ENCODE measurements at places on chromosomes 2 and 18.

- DNase-seq = no peak
Observed at GRCh38 chr2:172736424-172737174, 954 bp downstream of the RAPGEF4 start.

DNA sequence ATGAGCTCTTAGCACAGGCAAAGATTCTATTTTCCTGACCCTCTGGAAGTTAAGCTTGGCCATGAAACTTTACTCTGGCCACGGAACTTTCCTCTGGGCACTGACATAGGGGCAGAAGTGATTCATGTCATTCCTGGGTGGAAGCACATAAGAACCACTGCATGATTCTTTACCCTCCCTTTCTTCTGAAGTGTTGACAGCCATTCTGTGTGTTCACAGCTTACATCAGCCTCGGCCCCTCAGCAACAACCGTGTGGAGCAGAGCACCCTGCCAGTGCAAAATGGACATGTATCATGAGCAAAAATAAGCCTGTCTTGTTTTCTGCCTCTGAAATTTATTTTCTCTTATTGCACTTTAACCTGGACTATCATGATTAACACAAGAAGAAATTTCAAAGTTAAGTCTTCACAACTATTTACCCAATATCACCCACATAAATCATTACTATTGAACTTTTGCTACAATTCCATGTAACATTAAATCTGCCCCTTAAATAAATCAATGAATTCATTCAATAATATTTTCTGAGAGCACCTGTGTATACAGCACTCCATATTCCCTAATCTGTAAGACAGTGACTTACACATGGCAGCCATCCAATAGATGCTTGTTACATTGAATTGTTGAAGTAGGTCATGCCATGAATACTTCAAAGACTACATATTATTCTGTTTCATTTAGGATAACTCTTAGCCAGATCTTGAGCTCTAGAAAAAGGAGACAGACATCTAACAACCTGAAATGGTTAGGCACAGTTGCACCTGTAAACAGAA lies 531.9 kb downstream of the IRS1 start:
- DNase-seq = no peak

DNA sequence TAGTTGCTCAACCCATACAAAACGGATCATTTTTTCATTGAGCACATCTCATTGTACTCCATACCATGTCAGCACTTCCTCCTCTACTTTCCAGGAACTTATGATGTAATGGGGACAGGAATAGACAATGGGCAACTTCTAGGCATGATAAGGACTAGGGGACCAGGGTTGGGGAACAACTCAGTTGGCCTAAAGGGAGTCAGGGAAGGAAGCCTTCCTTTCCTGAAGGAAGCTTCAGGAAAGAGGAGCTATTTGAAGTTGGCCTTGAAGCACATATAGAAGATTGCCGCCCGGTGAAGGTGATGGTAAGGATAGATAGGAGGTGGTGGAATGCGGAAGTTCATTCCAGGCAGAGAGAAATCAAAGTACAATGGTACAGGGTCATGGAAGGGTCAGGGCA lies 283.9 kb downstream of the SLC8A1 start:
- no peak for DNase-seq

DNA sequence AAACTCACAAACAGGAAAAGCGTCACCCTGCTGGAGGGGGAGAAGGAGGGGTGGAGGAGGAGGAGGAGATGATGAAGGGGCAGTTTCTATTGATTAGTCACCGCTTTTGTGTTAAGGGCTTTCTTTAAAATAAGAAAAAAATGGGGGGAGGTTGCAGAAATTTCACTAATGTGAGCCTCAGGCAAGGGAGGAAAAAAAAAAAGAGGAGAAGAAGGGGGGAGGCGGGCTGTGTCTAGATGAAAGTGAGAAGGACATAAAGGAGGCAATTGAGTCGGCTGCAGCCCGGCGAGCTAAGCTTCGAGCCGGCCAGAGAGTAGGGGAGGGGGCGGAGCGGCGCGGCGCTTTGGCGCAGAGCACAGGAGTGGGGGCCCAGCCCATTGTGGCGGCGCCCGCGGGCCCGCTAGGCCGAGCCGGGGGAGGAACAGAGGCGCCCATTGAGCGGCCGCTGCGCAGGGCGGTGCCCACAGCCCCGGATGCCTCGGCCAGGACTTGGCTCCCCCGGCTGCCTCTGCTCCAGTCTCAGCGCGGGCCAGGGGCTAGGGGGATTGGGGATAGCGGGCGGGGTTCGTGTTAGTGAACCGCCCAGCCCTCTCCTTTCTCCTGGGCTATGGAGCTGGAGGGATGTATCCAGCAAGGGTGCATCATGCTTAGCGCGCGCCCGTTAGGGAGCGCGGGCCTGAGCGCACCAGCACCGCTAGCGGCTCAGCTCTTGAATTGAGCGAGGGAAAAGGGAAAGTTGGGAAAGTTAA lies 7.9 kb downstream of the PAX3 start:
- peak; percentile 75 for DNase-seq

DNA sequence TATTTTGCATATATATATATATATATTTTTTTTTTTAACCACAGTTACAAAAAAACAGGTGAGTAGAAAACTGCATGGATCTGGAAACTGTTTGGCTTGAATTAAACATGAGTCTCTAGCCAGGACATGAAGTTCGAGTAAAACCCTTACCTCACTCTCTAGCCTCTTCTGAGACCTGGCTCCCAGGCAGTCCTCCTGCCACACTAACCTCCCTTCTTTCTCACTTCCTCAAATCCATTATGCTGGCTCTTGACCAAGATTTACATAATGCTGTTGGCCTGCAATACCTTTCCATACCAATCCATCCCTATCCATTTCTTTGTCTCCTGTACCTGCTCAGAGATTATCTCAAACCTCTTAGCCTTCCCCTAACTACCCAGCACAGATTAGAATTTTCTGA lies 34.0 kb downstream of the PIGN start:
- DNase-seq = no peak

DNA sequence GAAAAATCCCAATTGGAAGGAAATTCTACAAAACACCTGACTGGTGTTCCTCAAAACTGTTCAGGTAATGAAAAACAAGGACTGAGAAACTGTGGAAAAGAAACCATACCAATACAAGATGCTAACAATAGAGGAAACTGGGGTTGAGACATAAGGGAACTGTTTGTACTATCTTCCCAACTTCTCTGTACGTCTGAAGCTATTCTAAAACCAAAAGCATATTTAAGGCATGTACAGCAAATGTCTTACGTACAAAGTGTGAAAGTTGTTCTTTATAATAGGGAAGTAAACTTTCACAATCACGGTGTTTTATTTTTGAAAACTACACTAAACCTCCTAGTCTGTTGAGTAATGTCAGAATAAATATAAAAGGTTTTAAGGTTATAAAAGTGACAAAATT lies 776.1 kb upstream of the RAB6C start:
- no peak for DNase-seq

DNA sequence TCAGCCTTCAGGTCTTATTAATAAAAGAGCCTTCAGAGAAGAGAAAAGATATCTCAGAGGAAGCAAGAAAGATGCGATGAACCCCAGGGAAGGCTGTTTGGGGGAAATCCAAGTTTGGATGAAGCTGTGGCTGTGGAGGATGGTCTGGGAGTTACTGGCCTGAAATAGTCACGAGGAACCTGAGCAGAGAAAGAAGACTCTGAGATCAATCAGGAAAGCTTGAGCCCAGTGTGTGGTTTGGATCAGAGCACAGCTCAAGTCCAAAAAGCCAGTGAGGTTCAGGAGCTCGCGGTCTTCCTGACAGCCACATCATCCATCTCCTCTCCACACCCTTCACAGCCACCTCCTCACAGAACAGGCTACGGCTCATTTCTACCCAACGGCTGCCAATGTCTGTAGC lies 87.4 kb upstream of the SERPINE2 start:
- DNase-seq = no peak

DNA sequence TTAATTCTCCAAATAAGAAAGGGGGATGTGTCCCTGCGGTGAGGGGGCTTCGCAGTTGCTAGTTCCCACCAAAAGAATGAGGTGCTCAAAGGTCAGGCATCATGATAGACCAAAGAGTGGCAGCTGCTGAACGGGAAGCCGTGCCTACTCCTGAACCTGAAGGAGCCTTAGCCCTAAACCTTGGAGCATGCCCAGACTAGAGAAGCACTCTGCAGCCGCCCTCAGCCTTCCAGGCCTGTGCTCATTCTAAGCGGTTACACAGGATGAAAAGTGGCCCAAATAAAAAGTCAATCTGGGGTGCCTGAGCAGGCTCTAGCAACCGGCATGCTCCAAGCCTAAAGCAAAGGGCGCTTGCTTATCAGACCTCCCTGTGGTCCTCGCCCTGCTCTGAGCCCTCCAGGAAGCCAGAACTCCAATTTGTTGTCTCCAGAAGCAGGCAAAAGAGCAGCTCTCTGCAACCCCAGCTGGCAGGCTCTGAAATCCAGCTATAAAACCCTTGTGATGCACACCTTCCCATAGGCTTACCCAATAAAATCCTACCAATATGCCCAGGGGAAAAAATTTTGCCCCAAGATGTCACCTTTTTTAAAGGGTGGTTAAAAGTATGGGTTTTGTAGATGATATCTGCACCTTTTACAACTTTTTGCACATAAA lies 17.5 kb downstream of the UXS1 start:
- DNase-seq = no peak

Measured in NCI-H524 (cell line).